B cell (primary cell): ENCODE measurements at places on chromosomes 2 and 18. TPM values are rescaled to one million over a fixed set of nuclear protein-coding genes. Genes with fewer than 3 reads are reported as not detected.

DNA sequence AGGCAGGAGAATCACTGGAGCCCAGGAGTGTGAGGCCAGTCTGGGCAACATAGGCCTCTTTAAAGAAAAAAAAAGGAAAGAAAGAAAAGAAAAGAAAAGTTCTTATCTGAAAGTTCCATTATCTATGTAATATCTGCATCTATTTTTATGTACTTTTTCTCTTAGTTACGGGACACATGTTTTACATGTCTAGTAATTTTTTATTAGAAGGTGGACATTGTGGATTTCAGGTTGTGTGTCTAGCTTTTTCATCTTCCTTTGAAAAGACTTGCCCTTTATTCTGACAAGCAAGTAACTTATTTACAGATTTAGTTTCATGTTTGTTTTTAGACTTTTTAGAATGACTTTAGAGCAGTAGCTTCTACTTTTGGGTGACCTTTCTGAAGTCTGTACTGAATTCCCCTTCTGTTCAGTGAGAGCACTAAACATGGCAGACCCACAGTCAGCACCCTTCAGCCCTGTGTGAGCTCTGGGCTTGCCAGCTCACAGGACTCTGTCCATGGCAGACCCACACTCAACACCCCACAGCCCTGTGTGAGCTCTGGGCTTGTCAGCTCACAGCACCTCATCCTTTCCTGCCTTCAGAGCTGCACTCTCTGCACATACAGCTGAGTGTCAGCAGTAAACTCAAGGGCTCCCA is 17.5 kb downstream of the TRAPPC12 start:
- H3K4me3 ChIP-seq, result no peak overlapping the region
- peaks cover 2% of the 10 kb centered on the region for H3K36me3 ChIP-seq
- DNase-seq, result no peak
- no peak overlapping the region for H3K27ac ChIP-seq
- H3K4me1 ChIP-seq, result no peaks in the 10 kb centered on the region

DNA sequence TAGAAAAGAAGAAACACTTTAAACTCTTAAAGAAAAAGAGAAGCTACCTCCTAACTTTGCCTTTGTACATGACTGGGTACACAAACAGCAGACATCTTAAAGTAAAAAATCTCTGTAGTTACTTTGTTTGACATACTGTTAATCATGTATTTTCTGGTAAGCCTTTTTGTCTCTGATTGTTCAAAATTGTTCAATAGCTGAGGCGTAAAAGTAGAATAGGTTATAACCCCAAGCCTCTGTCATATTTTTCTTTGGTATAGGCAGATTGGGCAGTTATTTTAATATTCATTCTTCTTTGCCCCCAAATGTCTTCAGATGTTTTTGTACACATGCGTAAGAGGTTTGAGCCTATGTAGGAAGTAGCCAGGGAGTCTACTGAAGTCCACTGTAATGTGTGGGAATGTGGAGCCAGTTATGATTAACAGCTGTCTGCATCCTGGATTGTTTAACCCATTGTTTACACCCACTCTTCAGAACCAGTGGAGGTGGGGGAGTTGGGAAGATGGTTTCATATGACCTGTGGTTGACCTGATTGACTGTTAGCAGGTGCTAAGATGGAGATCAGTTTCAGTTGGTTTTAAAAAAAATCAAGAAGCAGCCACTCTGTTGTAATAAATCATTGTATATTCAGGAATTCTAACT is 150.5 kb downstream of the TANC1 start:
- H3K4me1 ChIP-seq, result no peaks in the 10 kb centered on the region
- no peak for DNase-seq
- no peaks in the 10 kb centered on the region for H3K27me3 ChIP-seq
- no peak overlapping the region for H3K27ac ChIP-seq

DNA sequence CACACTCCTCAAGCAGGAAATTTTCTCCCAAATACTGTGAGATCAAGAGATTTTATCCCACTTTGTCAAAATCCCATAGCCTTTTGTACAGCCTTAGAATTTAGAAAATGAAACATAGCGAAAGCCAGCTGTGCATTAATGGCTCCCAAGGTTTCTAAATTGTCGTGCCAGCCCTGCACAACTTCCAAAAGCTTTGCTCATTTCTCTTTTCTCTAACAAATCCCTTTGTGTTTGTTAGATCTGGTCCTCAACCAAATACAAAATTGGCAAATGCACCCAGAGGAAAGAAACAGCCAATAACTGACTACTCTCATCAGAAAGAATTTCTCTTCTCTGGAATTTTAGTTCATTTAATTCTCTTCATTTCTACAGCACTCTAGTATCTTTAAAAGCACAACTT is 361.1 kb downstream of the INSIG2 start:
- H3K36me3 ChIP-seq, result no peaks in the 10 kb centered on the region
- H3K4me3 ChIP-seq, result no peak overlapping the region
- no peak for DNase-seq
- H3K27ac ChIP-seq, result no peak overlapping the region
- H3K4me1 ChIP-seq, result no peaks in the 10 kb centered on the region
- no peaks in the 10 kb centered on the region for H3K27me3 ChIP-seq

DNA sequence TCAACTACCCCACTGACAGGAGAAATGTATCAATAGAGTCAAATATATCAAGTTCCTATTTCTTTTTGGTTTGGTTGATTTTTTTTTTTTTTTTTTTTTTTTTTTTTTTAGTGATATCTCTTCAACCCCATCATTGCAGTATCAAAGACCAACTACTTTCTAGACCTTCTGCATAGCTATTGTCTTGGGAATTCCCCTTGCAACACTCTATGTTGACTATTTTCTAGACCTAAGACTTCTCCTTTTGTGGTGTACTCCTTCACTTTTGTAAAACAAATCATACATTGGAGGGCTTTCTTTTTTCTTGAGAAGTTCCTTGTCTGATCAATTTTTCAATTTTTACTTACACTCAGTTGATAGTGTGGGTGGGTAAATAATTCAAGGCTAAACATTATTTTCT is 46.5 kb upstream of the NR4A2 start:
- peaks cover 3% of the 10 kb centered on the region for H3K4me1 ChIP-seq
- H3K4me3 ChIP-seq, result no peak overlapping the region
- no peaks in the 10 kb centered on the region for H3K36me3 ChIP-seq
- H3K27me3 ChIP-seq, result no peaks in the 10 kb centered on the region
- DNase-seq, result peak; percentile 49
- no peak overlapping the region for H3K27ac ChIP-seq

GRCh38 chr2:143321994-143322393 is 192.8 kb downstream of the ARHGAP15 start:
- H3K27ac ChIP-seq, result no peak overlapping the region
- no peak for DNase-seq
- H3K4me3 ChIP-seq, result no peak overlapping the region
- H3K4me1 ChIP-seq, result no peaks in the 10 kb centered on the region

Gene CFAP53
- total RNA-seq, result 0.75 and 0.79 TPM in 2 replicates

Gene ZNF385B
- total RNA-seq, result not detected in 2 replicates
